ENCODE measurements at places on chromosomes 4 and X. TPM values are rescaled to one million over a fixed set of nuclear protein-coding genes. Genes with fewer than 3 reads are reported as not detected.

DNA sequence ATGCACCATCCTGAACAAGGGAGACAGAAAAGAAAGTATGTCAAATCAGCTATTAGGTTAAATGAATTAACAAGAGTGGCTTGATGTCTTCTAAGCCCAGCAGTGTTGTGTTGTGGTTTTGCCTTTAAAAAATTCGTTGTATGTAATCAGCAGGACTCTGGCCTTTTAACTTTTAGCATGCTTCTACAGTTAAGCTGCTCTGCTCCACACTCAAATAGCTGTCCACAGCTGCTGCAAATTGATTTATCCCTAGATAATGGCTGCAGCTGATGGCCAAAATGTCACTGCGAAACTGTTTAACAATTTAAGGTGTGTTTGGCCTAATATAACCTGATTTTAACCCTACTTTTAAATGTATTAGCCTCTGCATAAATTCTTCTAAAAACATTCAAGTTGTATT lies 85.8 kb downstream of the CXXC4 start:
- DNase-seq = no peak

DNA sequence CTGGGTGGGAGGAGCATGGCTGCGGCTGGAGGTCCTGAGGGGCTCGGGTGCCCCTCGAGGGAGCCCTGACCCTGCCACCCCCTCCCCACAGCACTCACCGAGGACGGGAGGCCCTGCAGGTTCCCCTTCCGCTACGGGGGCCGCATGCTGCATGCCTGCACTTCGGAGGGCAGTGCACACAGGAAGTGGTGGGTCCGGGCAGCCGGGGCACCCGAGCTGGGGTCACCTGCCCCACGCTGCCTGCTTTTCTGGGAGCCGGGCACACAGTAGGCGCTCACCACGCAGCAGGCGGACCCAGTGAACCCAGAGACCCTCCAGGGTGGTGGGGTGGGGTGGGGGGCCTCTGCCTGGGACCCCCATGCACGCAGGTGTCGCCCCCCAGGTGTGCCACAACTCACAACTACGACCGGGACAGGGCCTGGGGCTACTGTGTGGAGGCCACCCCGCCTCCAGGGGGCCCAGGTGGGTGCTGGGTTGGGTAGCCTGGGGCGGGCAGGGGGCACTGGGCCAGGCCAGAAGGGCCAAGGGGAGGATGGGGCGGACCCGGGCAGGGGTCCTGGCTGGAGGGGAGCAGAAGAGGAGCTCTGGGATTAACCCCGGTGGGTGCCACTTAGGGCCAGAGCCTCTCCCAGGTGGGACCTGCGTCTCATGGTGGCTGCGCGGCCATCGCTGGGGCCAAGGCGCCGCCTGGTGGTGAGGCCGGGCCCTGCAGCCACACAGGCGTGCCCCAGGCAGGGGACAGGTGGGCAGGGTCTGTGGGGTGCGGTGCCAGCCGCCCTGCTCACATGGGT lies 1.4 kb downstream of the HGFAC start:
- DNase-seq = peak; percentile 38

- no peak for DNase-seq
Measured at GRCh38 chr4:65973186-65973585, 302.9 kb upstream of the EPHA5 start.

- DNase-seq = peak; percentile 57
Measured at GRCh38 chr4:15149234-15149838, 147.1 kb downstream of the CPEB2 start.

DNA sequence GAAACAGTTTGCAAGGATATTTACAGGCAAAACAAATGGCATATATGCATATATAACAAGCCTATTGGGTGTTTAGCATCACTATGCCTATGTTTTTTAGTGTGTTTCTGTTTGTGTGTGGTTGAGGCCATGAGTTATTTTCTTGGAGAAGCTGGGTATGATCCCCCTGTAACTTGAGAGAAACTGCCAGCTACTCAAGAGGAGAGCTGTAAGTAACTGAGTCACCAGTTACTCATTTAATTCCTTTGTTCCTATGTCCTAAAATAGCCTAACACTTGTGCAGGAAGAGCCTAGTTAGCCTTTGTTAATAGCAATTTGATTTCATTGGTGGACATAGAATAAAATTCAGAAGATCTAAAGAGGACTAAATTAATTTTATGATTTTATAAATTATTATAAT lies 79.1 kb downstream of the PWWP3B start:
- DNase-seq = no peak

GRCh38 chr4:67933755-67934154 lies 29.5 kb downstream of the TMPRSS11A start:
- DNase-seq = no peak

Gene LAGE3
- 96.3 TPM for total RNA-seq

Gene FAM184B
- total RNA-seq = not detected

All from H4 (cell line).